ENCODE measurements at places on chromosomes 16 and 17. TPM values are rescaled to one million over a fixed set of nuclear protein-coding genes. Genes with fewer than 3 reads are reported as not detected.

The ACSM2B gene
- total RNA-seq = 0.94 TPM

DNA sequence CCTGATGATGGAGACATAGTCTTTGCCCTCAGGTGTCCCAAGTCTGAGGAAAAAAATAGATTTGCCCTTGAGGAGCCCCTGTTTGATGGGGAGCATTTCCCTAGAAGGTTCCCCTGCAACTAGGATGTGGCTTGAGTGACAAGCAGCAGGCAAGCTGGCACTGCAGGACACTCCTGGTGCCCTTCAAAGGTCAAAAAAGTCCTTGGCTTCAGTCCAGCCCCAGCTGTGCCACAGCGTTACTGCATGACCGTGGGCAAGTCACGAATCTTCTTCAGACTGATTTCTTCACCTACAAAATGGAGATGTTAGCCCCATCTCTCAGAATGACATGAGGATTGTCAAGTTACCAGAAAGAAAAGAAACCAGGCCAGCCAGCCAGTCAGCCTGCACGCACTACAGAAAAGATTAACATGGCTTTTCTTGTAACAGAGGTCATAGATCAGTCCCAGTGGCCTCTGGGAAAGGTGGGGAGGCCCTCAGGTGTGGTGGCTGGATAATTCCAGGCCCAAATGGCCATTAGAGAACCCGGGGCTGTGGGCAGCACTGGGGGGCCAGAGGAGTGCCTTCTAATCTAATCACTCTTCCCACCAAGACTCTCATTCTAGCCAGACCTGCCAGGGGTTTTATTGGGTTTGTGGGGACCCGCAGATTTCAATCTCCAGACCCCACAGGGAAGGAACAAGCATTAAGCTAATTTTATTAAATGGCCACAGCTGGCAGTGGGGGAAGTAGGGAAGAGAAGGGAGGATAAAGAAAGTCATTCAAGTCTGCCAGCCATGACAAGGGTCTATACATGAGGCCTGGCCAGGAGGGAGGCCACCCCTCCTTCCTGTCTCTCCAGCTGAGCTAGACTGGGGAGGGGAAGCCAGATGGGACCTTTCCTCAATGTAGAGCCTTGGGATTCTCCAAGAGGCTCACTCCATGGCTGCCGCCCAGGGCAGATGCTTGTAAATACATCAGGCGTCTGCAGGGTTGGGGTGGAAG, 9.7 kb upstream of the KIF18B start:
- no peaks in the 10 kb centered on the region for H3K27me3 ChIP-seq
- H3K4me3 ChIP-seq = no peak overlapping the region
- no peaks in the 10 kb centered on the region for H3K36me3 ChIP-seq

The FGF11 gene
- 4.2 TPM for total RNA-seq

DNA sequence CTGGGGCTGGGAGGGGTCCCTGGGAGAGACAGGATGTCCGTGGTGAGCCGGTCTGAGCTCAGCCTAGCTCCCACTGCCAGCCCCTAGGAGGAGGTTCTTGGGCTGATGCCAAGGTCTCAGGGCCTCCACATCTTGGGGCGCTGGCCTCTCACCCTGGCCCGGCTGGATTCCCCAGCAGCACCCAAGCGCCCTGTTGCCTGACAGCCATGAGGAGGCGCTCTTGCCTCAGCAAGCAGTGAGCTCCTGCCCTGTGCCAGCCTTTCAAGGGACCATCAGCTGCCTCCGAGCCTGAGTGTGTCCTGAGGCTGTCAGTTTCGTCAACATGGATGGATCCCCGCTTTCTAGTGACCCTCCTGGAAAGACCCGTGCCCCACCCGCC, 234.9 kb upstream of the CIBAR2 start:
- H3K36me3 ChIP-seq = no peaks in the 10 kb centered on the region
- H3K27ac ChIP-seq = no peak overlapping the region

The TPSD1 gene
- 1.1 TPM for total RNA-seq

The PRSS33 gene
- total RNA-seq = not detected

The ABCA3 gene
- total RNA-seq = 38.1 TPM

DNA sequence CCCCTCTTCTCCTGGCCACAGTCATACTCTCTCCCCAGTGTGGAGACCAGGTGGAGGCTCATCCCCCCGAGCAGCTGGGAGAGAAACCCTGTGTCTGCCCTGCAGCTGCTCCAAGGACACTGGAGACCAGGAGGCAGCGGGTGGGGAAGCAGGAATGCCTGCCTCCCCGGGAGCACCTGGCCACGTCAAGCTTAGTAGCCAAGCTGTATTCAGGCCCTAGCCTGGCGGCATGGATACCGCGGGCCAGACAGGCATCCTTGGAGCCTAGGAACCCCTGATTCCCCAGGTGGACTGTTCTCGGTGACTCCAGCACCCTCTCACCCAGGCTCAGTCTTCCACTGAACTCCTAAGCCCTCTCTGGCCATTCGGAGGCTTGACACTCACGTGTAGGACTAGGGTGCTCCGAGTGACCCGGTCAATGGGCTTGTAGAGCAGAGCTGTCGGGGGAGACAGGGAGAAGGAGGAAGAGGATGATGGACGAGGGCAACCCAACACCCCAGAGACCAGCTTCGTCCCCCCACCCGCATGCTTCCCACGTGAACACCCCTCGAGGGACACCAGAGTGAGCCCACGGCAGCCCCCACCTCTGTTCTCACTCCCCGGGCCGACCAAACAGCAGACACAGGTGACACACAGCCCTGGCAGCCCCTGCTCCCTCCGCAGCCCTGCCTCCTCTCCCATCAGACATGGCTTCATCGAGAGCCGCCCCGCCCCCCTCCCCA, 76.5 kb downstream of the TIMM22 start:
- no peaks in the 10 kb centered on the region for H3K36me3 ChIP-seq
- H3K4me3 ChIP-seq = no peak overlapping the region
- H3K27ac ChIP-seq = no peak overlapping the region
- H3K27me3 ChIP-seq = no peaks in the 10 kb centered on the region
- no peaks in the 10 kb centered on the region for H3K4me1 ChIP-seq
- DNase-seq = no peak

- H3K4me3 ChIP-seq = no peak overlapping the region
- no peak for DNase-seq
- H3K27me3 ChIP-seq = no peaks in the 10 kb centered on the region
These were observed 29.7 kb downstream of the NME3 start for GRCh38 chr16:1741553-1742165.

DNA sequence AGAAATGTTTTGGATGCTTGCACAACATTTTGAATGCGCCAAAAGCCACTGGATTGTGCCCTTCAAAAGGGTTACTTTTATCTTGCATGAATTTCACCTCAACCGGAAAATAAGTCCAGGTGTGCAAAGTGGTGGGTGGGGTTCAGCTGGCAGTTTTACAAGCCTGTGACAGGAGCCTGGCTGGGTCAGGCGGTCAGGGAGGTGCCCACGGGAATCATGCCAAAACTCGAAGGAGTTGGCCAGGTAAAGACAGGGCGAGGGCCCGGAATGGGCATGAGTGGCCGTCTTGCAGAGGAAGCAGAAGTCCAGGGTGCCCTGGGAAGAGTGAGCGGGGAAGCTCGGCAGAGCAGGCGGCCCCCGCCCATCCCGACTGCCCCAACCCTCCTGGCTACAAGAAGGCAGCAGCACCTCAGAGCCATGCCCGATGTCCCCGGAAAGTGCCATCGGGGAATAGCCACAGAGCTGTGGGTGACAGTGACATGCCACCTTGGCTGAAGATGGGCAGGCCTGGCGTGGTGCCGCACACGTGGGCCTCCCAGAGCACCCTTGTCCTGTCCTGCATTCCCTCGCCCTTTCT, 19.1 kb upstream of the CACNG1 start:
- no peak overlapping the region for H3K4me3 ChIP-seq
- no peak for DNase-seq
- no peak overlapping the region for H3K27ac ChIP-seq
- H3K4me1 ChIP-seq = no peaks in the 10 kb centered on the region
- H3K27me3 ChIP-seq = no peaks in the 10 kb centered on the region

The HS3ST3A1 gene
- 5.9 TPM for total RNA-seq

GRCh38 chr17:63621229-63621683, 961 bp upstream of the MAP3K3 start:
- H3K4me3 ChIP-seq = peak overlapping the region; percentile 76
- H3K27ac ChIP-seq = peak overlapping the region; percentile 91
- H3K36me3 ChIP-seq = no peaks in the 10 kb centered on the region
- no peaks in the 10 kb centered on the region for H3K27me3 ChIP-seq

The KRTAP4-9 gene
- not detected for total RNA-seq

DNA sequence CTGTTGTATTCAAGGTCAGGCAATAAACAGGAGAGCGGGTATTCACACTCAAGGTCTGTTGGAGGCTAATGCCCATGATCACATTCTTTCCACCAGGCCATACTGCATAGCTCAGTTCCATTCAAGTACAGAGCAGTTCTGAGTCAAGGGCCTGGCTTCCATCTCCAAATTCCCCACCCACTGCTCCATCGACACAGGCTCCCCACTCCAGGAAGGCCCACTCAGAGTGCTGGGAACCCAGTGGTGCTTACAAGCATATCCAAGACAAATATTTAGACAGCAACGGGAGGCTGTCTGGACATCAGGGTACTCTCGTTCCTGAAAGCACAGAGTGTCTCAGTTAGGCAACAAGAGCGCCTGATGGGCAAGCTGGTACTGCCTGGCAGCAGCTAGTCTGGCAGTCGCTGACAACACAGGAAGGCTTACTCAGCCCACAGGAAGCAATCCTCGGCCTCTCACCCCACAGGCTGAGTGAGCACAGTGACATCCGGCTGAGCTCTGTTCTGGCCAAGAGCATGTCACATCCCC, 40.9 kb downstream of the RFFL start:
- no peaks in the 10 kb centered on the region for H3K36me3 ChIP-seq
- H3K4me1 ChIP-seq = no peaks in the 10 kb centered on the region
- peak; percentile 23 for DNase-seq
- H3K4me3 ChIP-seq = no peak overlapping the region
- peak overlapping the region; percentile 15 for H3K27ac ChIP-seq
- H3K27me3 ChIP-seq = no peaks in the 10 kb centered on the region

The ELMO3 gene
- 9.3 TPM for total RNA-seq
